Fibroblast of lung (primary cell): ENCODE measurements at places on chromosomes 5 and 9. TPM values are rescaled to one million over a fixed set of nuclear protein-coding genes. Genes with fewer than 3 reads are reported as not detected.

DNA sequence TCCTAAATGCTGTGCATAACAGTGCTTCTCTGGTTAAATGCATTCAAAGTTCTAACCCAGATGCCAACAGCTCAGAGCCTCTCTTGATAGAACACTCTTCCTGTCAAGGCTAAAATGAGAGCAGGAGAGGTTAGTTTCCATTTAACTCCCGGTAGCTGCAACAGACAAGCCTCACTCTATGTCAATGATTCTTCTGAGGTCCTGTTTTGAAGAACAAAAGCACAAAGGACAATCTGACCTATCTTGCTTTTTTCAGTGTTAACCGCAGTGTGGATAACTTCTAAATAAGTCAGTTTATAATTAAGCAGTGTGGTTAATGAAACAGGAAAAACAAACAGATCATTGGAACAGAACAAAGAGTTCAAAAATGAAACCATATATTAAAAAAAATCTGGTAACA is 80.7 kb downstream of the ANKRD55 start:
- no peak overlapping the region for H3K4me3 ChIP-seq
- H3K36me3 ChIP-seq = no peaks in the 10 kb centered on the region
- H3K27me3 ChIP-seq = no peaks in the 10 kb centered on the region
- no peaks in the 10 kb centered on the region for H3K4me1 ChIP-seq
- no peak overlapping the region for H3K27ac ChIP-seq

DNA sequence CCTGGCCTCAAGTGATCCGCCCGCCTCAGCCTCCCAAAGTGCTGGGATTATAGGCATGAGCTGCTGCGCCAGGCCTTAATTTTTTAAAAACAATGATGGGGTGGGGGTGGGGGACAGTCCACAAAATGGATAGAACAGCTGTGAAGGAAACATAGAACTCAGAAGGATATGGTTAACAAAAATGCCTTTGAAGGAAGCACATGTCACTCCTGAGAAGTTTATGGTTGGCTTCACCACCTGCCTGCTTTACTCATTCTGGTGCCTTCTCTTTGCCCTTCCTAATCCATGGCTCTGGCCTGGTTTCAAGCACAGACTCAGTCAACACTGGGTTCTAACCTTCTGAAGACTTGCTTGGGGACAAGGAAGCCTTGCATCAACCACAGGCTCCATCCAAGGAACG is 10.3 kb downstream of the BAG1 start:
- no peak overlapping the region for H3K4me3 ChIP-seq
- no peaks in the 10 kb centered on the region for H3K4me1 ChIP-seq
- DNase-seq = no peak

Gene DMRT2
- polyA plus RNA-seq = 0.16 TPM in 1 of 2 replicates, not detected in the other

DNA sequence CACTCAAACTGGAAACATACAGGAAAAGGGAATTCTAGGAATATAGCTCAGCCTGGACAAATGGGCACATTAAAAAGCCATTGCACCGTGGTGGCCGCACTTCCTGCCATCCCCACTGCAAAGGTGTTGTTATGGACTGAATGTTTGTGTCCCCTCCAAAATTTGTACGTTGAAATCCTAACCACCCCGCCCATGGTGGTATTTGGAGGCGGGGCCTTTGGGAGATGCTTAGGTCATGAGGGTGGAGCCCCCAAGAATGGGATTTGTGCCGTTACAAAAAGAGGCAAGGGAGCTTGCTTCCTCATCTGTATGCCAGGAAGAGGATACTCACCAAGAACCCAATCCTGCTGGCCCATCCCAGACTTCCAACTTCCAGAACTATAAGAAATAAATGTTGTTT is 1.1 kb upstream of the CMBL start:
- H3K36me3 ChIP-seq = no peaks in the 10 kb centered on the region
- no peak overlapping the region for H3K4me3 ChIP-seq
- no peak overlapping the region for H3K27ac ChIP-seq
- DNase-seq = no peak

GRCh38 chr5:56746553-56747339 is 68.6 kb upstream of the MAP3K1 start:
- H3K36me3 ChIP-seq = no peaks in the 10 kb centered on the region
- no peaks in the 10 kb centered on the region for H3K4me1 ChIP-seq
- H3K27me3 ChIP-seq = no peaks in the 10 kb centered on the region
- H3K27ac ChIP-seq = no peak overlapping the region
- no peak for DNase-seq
- no peak overlapping the region for H3K4me3 ChIP-seq

DNA sequence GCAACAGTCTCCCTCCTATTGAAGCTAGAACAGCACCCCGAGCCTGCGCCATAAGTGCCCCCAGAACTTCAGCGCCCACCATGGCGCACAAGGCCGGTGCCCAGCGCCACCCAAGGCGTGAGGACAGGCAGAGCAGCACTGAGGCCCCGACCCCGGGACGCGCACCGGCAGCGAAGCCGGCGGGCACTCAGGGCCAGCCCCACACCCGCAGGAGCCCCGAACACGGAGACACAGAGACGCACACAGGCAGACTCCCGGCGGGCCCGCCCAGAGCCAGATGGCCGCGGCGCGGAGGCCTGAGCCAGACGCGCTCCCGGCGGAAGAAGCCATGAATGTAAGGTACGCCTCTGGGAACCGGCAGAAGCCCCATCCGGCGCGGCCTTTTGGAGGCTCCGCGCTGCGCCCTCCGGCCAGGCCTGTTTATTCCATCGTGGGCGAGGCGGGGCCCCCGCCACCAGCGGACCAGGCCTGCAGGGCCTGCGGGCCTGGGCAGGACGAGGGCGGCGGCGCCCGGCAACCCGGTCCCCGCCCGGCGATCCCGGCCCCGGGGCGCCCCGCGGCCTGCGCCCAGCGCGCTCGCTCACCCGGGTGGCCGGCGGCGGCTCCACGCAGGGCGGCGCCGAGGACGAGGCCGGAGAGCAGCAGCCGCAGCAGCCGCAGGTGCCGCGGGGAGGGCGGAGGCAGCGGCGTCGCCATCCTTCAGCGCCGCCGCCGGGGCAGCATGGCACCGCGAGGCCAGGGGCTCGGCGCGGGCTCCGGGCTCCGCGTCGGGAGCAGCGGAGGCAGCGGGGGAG is 486 bp downstream of the NPDC1 start:
- peaks cover under 1% of the 10 kb centered on the region for H3K36me3 ChIP-seq
- H3K27ac ChIP-seq = no peak overlapping the region
- peak; percentile 40 for DNase-seq
- peaks cover 6% of the 10 kb centered on the region for H3K4me1 ChIP-seq

DNA sequence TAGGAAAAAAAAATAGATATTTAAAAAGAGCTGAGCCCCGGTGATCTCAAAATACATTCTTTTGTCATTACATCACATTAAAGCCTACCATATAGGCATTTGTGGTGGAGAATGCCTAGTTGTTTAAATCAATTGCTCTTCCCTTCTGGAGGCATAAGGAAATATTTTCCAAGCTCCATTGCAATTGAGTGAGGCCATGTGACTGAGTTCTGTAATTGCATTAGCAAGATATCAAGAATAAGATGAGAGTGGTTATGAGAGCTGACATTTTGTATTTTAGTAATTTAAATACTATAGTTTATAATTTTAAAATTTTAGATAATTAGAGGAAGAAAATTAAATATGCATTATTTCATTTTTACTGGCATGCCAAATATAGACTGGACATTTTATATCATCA is 1195.9 kb downstream of the DTWD2 start:
- H3K4me1 ChIP-seq = no peaks in the 10 kb centered on the region
- H3K36me3 ChIP-seq = no peaks in the 10 kb centered on the region
- H3K27me3 ChIP-seq = no peaks in the 10 kb centered on the region
- H3K4me3 ChIP-seq = no peak overlapping the region
- DNase-seq = no peak
- H3K27ac ChIP-seq = no peak overlapping the region

DNA sequence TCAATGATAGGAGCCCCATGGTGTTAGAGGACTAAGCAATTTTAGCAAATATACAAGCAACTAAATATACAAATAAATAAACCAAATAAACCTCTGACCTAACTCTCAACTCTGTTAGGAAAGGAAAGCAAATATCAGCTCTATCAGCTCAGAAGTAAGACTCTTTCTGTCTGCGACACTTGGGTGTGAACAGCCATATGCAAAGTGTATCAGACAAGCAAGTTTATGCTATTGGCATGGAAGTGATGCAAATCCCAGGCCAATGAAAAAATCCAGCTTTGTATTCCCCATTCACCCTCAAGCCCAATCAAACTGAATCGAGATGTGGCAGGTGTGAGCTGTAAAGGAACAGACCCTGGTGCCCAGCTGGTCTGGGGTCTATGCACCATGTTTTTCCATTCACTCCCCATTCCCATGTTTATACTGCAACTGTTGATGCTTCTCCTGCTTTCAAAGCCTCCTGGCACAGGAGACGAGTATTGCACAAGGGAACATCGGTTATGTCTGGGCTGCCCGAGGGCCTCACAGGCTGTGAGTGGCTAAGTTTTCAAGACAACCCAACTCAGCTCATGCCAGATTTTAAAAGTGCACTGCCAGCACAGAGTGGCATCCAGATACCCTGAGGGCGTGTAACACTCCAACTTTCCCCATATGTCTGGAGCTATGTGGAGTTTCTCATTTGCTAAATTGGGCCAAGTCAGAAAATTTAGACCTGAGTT is 73.1 kb downstream of the FEM1C start:
- H3K36me3 ChIP-seq = no peaks in the 10 kb centered on the region
- H3K27me3 ChIP-seq = no peaks in the 10 kb centered on the region

Gene PTGDS
- 2.0 and 4.9 TPM in 2 replicates for polyA plus RNA-seq

DNA sequence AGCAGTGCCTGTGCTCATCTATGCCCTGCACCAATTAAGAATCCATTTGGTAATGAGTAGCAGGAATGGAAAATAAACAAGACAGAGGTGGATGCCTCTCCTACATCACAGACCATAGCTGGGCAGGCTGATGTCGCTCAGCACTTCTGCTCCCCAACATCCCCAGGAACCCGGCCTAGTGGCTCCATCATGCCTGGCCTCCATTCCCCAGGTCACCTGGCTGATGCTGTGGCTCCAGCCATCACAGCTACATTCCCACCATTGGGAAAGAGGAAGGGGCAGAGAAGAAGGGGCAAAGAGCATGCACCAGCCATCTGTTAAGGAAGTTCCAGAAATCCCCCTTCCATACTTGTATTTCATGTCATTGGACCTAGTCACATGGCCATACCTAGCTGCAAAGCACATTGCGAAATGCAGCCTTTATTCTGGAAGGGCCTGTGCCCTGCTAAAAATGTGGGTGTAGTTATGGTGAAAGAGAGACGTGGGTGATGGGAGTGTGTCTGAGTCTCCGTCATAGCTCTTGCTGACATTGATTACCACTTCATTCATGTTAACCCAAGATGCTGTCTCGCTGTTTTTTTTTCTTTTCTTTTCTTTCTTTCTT is 86.1 kb upstream of the ADAMTS2 start:
- no peak overlapping the region for H3K4me3 ChIP-seq
- DNase-seq = no peak

Gene ADGRD2
- not detected in 2 replicates for polyA plus RNA-seq

- no peaks in the 10 kb centered on the region for H3K4me1 ChIP-seq
- no peak overlapping the region for H3K4me3 ChIP-seq
- DNase-seq = no peak
- H3K27ac ChIP-seq = no peak overlapping the region
Observed at GRCh38 chr5:132024117-132024435, 12.6 kb upstream of the ACSL6 start.

DNA sequence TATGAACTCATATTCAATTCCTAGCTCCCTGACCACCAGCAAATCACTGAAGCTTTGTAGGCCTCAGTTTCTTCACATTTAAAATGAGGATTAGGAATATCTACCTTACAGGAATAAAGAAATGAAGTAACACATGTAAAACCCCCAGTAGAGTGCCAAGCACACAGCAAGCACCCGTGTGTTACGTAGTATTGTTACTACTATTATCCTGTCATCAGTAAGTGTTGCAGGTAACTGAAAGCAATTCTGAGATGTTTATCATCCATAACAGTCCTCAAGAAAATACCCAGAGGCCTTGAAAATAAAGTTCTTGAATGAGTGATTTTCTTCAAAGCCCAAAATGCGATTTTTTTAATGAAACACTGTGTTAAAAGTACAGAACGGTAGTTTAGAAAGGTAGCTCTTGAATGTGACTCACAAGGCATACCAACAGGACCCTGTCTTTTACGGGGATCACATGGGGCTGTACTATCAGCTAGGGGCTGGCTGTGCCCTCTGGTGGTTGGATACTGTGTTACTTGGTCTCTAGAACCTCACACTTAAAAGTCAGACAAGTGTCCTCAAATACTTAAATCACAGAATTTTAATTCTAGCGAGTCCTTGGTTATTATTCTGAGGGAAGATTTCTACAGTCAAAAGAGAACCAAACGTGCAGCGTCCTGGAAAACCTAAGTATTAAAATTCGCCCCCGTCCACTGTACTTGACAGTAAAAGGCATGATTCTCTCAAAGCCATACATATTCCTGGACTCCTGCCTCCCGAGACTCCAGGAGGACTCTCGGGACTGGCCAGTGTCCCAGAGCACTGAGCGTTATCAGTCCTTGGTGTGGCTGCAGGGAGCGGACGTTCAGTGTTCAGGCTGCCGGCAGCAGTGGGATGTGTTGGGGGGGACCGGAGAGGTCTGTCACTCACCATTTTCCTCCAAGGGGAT is 725 bp downstream of the NDUFB6 start:
- no peaks in the 10 kb centered on the region for H3K27me3 ChIP-seq
- peak overlapping the region; percentile 87 for H3K4me3 ChIP-seq
- peaks cover 4% of the 10 kb centered on the region for H3K36me3 ChIP-seq

DNA sequence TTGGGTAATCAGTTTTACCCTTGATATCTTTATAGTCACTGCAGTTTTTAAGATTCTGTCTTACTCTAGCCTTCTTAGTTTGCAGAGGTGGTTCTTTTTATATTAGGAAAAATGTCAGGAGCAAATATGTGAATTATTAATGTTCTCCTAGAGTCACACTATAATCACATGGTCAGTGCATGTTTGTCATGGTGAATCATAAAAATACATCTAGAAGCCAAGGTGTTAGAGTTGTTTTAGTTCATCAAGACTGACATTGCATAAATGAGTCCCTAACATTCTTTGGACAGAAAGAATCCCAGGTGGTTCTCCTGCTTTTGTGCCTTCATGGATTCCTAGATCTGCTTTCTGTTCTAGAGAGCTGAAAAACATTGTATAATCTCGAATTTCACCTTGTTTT is 22.9 kb downstream of the ATG10 start:
- H3K4me1 ChIP-seq = no peaks in the 10 kb centered on the region
- no peak overlapping the region for H3K27ac ChIP-seq
- no peak overlapping the region for H3K4me3 ChIP-seq
- H3K27me3 ChIP-seq = no peaks in the 10 kb centered on the region
- peak; percentile 25 for DNase-seq

DNA sequence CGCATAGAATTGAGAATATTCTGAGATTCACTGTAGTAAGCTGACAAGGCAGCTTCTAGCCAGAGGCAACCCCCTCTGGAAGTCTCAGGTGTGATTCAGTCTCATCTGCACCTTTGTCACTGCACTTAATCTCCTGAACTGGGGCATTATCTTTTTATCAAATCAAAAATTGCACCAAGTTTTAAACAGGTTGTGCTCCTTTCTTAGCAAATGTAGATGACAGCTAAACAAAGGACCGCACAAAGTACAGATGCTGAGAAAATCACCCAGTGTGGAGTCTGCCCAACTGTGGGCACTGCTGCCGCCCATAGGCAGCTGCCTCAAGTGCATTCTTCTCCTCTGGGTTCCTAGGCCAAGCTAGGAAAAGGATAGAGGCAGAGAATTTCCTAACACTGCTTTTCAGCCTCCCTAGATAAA is 51.1 kb downstream of the STARD4 start:
- peak; percentile 2 for DNase-seq
- no peaks in the 10 kb centered on the region for H3K4me1 ChIP-seq
- H3K27ac ChIP-seq = no peak overlapping the region
- no peaks in the 10 kb centered on the region for H3K36me3 ChIP-seq
- H3K27me3 ChIP-seq = no peaks in the 10 kb centered on the region

- no peak overlapping the region for H3K4me3 ChIP-seq
- DNase-seq = no peak
- no peaks in the 10 kb centered on the region for H3K27me3 ChIP-seq
Observed at GRCh38 chr9:70382046-70382708, 32.3 kb downstream of the KLF9 start.
